ENCODE measurements at places on chromosomes 4 and X. TPM values are rescaled to one million over a fixed set of nuclear protein-coding genes. Genes with fewer than 3 reads are reported as not detected.
A peak's percentile ranks its signal among the peaks of the same experiment; 100 is the strongest.

DNA sequence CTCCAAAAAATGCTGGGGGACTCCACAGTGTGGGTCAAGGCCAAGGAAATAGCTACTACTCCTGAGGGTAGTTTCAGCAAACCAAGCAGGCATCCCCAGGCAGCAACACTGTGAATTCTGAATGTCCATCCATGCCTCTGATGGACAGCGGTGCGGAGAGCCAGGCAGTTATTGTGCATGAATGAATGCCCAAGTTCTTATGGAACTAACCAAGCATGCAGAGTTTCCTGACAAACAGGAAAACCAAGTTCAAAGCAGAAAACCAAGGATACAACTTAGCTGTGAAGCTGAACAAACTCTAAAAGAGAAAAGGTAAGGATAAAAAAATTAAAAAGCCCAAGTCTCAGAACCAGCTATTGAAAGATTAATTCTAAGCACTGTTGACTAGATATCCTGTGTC is 642.6 kb upstream of the HS3ST1 start:
- peak; percentile 11 for DNase-seq

GRCh38 chr4:112060212-112060611 is 85.0 kb upstream of the FAM241A start:
- DNase-seq: no peak

Gene ITM2A
- polyA plus RNA-seq: 50.6 TPM

DNA sequence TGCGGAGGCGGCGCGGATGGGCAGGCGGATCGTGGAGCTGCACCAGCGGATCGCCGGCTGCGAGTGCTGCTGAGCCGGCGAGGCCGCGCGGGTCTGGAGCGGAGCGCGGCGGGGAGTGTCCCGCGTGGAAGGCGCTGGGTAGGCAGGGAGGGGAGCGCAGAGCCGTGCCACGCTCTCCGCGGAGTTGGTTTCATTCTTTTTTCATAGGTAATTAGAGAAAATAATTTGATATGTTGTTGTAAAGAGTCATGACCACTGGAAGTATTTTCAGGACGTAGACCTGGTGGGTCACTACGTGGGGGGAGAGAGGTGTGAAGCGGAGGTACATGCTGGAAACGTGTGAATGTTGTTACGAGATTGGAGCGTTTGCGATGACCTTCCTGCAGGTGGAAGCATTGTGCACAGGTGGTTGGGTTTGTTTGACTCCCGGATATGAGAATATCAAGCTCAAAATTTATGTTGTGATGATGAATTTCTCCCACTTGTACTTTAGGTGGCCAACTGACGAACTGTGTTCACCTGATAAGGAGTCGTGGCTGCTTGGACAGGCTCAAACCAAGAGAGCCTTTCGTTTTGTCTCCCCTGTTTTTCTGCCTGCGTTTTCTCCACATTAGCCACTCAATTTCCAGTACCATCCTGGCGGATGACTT is 19.1 kb upstream of the S100P start:
- no peak for DNase-seq

DNA sequence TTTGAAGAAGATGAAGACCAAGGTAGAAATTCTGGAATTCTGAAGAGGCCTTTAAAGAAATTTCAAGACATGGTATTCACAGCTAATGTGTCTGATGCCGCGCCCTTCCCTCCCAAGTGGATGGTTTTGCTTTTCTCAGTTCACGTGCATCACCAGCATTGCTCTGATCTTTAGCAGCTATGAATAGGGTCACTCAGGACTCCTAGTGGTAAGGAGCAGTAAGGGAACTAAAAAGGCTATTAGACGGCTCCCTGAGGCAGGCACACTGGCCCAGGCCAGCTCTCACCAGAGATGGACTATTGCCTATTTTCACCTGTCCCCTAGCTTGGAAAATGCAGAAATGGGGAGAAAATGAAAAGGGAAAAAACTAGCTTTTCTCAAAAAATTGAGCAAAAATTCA is 447.5 kb upstream of the RASGEF1B start:
- DNase-seq: no peak

Gene TCEAL1
- 26.3 TPM for polyA plus RNA-seq

DNA sequence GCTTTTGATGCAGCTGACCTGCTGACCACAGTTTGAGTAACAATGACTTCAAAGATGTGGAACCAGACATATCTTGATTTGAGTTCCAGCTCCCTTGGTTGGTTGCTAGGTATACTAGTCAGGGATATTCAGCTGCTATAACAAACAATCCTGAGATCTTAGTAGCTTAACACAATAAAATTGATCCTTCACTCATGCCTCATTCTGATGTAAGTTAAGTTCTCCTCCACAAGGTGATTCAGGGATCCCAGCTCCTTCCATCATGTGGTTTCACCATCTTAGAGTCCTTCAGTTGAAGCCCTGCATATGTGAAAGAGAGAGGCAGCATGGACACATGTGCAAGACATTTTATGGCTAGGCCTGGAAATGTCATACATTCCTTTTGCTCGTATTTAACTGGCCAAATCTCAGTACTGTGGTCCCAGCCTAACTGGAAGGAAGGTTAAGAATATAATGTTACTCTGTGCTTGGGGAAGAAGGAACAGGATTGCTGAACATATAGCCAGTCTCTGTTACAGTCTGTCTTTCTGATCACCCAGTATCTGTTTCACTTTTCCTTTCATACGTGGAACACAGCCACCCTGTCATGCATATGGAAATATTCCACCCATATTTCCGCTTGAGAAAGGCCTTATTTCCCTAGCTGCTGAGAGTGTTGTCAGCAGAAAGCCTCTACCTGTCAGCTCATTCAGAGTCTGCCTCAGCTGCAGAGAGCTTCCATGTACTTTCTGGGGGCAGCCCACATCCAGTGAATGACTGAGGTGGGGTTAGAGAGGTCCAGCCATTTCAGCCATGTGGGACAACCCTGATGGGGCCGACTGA is 7.1 kb downstream of the SMIM9 start:
- no peak for DNase-seq

DNA sequence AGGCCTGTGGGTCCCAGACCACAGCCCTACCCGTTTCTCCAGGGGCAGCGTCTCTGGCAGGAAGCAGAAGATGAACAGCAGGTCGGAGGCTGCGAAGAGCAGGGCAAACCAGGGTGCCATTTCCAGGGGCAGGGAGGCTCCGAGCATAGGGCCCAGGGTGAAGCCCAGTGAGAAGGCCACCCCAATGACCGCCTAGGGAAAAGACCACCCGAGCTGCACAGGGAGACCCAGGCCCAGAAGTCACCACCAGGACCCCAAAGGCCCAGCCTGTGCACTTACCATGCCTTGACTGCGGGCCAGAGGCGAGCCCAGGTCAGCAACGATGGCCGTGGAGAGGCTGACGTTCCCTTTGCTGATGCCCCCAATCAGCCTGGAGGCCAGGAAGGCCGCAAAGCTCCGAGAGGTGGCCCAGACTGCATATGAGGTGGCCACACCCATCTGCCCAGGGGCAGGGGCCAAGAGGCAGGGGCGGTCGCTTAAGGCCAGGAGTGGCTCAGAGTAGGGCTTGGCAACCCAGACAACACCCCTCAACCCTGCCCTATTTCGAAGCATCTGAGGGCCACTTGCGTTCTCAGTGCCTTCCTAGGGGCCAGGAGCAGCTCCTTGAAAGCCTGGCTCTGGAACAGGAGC is 30.8 kb downstream of the NOP14 start:
- DNase-seq: no peak

- DNase-seq: no peak
These were observed 234.1 kb downstream of the AFAP1 start for GRCh38 chr4:7705593-7705992.

DNA sequence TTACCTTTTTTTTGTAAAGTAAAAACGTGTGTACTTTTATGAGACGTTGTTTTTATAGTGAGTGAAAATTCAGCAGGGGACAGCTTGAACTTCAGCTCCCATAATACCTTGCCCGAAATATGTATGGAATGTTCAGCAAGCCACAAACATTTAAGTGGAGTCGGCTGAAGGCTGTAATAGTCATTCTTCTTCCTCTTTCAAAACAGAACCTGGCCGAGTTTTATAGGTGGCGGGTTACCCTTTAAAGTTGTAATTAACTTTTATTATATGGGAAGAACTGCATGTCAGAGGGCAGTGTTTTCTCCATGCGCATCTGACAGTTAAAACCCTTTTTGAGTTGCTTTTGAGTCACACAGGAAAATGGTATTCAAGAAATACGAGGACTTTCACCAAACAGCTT is 50.7 kb downstream of the CLDN34 start:
- no peak for DNase-seq

Gene SH3RF1
- 29.6 TPM for polyA plus RNA-seq

DNA sequence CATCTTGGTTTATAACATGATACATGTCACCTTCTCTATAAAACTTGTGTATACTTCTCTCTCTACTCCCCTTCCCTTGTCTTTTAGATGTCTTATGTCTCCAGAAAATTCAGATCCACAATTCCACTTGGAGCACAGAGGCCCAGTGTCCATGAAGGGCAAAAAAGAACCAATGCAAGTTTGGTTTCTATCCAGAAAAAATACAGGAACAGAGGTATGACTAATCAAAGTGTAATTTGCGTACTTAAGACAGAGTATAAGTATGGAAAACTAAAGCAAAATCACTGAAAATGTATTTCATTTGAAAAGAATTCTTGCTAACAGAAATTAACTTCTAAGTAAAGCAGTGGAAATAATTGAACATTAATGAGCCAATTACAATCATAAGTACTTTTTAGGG is 46.2 kb downstream of the GUCY1B1 start:
- no peak for DNase-seq

Gene TRAM1L1
- 21.9 TPM for polyA plus RNA-seq

- no peak for DNase-seq
These were observed 21.2 kb downstream of the SLC2A9 start for GRCh38 chr4:9999956-10000561.

GRCh38 chr4:2790583-2791517 is 2.0 kb upstream of the SH3BP2 start:
- no peak for DNase-seq

DNA sequence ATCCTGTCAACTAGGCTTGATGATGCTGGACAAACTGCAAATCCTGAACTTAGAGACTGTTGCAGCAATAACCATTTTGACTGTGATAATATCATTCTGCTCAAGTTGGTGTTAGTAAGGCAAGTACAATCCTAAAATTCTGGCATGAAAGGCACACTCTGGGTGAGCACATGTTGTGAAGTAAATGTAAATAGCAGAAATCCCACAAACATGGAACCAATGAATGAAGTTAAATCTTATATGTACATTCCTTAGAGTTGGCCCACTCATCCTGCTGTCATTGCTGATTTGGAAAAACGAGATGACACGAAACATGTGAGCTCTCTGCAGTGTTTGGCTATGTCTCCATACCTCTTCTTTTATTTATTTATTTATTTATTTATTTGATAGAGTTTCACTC is 21.0 kb downstream of the RBM47 start:
- no peak for DNase-seq

Gene H2BW2
- 0.58 TPM for polyA plus RNA-seq

DNA sequence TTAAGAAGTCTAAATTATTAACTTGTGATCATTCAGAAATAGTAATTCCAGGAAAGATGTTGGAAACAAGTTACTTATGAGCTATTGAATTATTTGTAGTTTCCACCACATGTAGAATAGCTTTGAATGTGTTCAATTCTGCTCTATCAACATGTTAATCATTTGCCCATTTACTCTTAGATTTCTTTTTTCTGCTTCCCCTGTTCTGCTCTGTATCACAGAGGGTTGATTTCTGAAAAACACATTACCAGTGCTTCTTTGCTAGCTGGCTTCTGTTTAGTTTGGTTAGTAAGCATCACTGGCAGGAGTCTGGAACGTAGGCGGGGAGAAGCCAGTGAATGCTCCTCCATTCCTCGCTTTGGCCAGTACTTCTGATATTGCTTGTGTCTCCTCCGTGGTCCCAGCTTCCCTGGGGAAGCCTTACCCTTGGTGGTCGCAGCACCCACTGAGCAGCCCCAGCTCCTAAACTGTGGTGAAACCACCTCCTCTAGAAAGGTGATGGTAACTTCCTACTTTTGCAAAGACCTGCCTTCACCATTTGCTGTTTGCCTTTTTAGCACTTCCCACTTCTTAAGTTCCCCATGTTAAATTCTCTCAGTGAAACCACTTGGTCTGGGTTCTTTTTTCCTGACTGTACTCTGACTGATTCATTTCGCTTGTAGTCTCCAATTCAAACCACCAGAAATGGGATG is 40.3 kb upstream of the GALNT7 start:
- DNase-seq: no peak

GRCh38 chr4:84498935-84499623 is at the start of gene NKX6-1:
TSS of gene NKX6-1 (minus strand) at chr4:84499292. CDS start at chr4:84498228, 1,064 bp downstream.
- DNase-seq: no peak

Gene GAGE12E
- not detected for polyA plus RNA-seq

Gene MGAT4D
- polyA plus RNA-seq: not detected

GRCh38 chr4:108398316-108398715 is 222.1 kb upstream of the RPL34 start:
- DNase-seq: no peak

GRCh38 chr4:38867478-38868058 is at the start of gene FAM114A1:
TSS of gene FAM114A1 (plus strand) at chr4:38867806. CDS start at chr4:38878079, 10,273 bp downstream.
- peak; percentile 54 for DNase-seq

DNA sequence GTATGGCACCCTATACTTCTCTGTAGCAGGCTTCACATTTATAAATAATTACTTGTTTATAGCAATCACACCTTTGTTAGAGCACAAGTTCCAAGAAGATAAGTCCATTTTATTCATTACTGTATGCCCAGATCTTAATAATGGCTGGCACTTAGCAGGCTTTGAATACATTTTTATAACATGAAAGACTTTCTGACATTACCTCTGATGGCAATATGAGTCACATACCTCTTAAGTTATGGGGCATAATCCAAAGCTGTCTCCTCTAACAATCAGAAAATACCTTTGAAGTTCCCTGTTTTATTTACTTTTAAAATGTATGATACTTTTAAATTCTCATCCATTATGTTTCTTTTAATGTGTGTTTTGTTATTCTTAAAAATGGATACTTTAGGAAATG is 12.2 kb downstream of the SCRG1 start:
- DNase-seq: no peak

DNA sequence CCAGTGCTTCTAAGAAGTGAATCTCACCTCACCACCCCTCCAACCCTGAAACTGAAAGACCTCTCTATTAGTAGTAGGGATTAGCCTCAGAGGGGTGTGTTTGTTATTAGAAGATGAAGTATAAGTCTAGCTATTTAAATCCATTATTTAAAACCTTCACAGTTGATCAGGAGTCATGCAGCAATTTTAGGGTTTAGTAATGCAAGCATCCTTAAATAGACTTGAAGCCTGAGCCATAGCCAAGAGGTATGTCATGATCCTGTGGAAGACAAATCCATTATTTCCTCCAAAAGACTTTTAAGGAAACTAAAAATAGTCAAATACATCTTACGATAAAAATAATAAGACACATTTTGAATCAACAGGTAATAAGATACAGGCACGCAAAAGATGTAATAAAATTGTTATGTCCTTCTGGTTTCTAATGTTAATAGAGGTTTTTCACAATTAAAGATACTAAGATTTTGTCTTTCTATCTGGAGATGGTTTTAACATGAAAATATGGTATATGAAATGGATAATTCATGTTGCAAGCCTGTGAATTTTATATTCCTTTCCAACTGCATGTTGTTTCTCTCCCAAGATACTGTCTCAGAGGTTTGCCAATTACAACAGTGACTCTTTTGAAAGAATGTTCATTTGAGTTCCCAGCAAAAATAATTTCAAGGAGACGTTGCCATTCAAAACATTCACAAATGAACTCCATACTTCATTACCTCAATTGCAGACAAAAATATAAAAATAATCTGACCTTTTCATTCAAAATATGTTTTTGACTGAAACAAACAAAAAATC is 68.0 kb downstream of the LUZP4 start:
- DNase-seq: no peak

- DNase-seq: no peak
These were observed 45.1 kb downstream of the TBC1D9 start for GRCh38 chr4:140710908-140711622.

All from left renal cortex interstitium (tissue), 4 donors.